ENCODE measurements at places on chromosomes 11 and 22. TPM values are rescaled to one million over a fixed set of nuclear protein-coding genes. Genes with fewer than 3 reads are reported as not detected.

DNA sequence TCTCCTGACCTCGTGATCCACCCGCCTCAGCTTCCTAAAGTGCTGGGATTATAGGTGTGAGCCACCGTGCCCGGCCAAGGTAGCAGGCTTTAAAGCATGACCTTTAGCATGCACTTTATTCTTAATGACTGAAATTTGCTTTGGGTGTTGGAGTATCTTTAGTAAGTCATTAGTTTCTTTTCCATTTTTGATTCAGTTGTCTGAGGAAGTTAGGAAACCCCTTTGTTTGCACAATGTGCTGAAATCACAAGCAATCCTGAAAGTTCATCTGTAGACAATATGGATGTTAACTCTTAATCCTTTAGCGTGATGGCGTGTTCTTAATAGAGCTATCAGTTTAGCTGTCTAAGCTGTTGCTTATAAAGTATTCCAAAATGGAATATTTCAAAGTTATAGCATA is 16.8 kb downstream of the SDHD start:
- DNase-seq: no peak

- DNase-seq: no peak
These were observed 213.3 kb downstream of the MN1 start for GRCh38 chr22:27588268-27588667.

DNA sequence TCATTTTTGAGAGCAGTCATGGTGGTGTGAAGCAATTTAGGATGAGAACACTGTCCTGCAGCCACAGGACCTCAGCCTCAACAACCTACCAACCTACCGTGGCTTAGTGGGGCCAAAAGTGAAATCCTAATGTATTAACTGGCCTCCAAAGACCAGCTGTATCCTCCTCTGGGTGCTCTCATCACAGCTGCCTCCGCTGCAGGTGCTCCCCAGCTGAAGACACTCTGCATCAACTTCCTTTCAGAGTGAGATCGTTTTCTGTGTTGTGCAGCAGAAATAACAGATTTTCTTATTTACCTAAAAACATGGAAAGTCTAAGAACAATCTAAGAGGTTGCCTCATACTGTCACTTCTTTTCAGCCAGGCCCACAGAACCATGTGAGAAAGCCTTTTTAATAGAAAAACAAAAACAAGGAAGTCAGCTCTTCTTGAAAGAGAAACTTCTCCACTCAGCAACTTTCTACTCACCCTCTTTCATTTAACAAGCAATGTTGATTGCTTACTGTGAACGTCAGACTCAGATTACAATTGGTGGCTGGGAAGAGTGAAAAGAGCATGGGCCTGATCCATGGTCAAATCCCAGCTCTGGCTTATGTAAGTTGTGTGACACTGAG is 136.1 kb downstream of the TENM4 start:
- no peak for DNase-seq

DNA sequence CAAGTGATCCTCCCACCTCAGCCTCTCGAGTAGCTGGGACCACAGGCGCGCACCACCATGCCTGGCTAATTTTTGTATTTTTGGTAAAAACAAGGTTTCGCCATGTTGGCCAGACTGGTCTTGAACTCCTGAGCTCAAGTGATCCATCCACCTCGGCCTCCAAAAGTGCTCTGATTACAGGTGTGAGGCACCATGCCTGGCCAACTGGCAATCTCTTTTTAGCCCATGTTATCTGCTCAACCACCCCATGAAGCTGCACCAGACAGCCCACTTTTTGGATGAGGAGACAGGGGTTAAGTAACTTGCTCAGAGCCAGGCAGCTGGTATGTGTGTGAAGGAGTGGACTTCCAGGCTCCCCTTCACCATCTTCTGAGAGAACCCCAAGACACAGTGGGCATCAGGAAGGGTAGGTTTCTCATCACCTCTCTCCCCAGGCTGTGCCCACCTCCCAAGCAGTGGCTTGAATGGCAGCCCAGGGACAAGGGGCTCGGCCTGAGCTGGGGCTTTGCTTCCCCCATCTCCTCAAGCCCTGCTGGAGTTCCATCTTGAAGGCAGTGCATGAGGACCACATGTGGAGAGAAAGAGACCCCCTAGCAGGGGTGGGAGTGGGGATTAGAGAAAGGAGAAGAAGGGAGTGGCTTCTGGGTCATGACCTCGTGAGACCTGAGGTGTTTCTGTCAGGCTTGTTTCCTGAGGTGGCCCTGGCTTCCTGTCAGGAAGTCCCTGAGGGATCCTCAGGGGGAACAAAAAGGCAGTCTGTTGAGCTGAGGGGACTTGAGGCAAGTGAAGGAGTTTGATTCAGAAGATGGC is 87.5 kb upstream of the PARVA start:
- DNase-seq: no peak

GRCh38 chr11:128575174-128575960 is 12.0 kb downstream of the ETS1 start:
- no peak for DNase-seq

DNA sequence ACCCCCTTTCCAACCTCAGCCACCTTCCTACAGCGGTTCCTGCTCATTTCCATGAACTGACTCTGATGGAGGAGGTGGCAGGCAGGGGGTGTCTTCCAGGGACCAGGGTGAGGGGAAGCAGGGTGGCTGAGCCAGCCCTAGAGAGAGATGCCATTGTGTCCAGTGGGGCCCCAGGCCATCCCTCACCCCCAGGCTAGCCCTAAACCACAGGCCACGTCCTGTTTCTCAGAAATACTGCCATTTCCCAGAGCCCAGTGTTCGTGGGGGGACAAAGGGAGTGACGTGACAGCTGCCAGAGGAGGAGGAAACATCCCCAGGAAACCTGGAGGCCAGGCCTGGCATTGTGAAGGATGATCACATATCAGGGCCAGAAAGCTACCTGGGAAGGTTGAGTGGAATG is 39.5 kb downstream of the CHRDL2 start:
- no peak for DNase-seq

- DNase-seq: no peak
These were observed 78.1 kb downstream of the TP53I11 start for GRCh38 chr11:44872556-44872955.

OR5A1 gene
- not detected for total RNA-seq

BLID gene
- total RNA-seq: 25.8 TPM

Data from IMR-90 (cell line).